Activated CD4-positive, alpha-beta memory T cell treated with anti-CD3 and anti-CD28 coated beads, Interleukin-2, amount 10 ng/mL, durations not matched to agents 7 days and 5 days (primary cell): ENCODE measurements at places on chromosomes 6 and 20. TPM values are rescaled to one million over a fixed set of nuclear protein-coding genes. Genes with fewer than 3 reads are reported as not detected.

GHRH gene
- total RNA-seq, result not detected

DNA sequence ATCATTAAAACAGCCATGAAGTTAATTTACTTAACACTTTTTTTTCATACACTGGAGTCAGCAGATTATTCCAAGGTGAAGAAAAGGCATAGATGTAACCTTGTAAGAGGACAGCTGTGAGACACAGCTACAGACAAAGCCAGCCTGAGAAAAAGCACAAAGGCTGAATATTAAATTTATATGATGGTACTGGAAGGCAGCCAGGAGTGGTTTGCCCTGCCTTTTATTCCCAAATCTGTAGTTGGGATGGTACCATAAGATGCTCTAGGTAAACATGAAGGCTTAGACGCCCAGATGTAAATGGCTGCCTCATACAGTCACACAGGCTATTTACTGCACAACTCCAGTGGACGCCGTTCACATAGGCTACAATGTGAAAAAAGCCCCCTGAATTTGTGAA lies 42.1 kb upstream of the LOC128125822 start:
- H3K36me3 ChIP-seq, result peaks cover 7% of the 10 kb centered on the region
- no peak for DNase-seq
- peak overlapping the region; percentile 97 for H3K27ac ChIP-seq
- peaks cover 42% of the 10 kb centered on the region for H3K4me1 ChIP-seq

GRCh38 chr6:101645770-101646169 lies 252.3 kb downstream of the GRIK2 start:
- no peaks in the 10 kb centered on the region for H3K4me1 ChIP-seq
- DNase-seq, result no peak
- H3K36me3 ChIP-seq, result no peaks in the 10 kb centered on the region
- no peaks in the 10 kb centered on the region for H3K27me3 ChIP-seq
- no peak overlapping the region for H3K4me3 ChIP-seq
- H3K27ac ChIP-seq, result no peak overlapping the region

KIAA1755 gene
- total RNA-seq, result not detected

DNA sequence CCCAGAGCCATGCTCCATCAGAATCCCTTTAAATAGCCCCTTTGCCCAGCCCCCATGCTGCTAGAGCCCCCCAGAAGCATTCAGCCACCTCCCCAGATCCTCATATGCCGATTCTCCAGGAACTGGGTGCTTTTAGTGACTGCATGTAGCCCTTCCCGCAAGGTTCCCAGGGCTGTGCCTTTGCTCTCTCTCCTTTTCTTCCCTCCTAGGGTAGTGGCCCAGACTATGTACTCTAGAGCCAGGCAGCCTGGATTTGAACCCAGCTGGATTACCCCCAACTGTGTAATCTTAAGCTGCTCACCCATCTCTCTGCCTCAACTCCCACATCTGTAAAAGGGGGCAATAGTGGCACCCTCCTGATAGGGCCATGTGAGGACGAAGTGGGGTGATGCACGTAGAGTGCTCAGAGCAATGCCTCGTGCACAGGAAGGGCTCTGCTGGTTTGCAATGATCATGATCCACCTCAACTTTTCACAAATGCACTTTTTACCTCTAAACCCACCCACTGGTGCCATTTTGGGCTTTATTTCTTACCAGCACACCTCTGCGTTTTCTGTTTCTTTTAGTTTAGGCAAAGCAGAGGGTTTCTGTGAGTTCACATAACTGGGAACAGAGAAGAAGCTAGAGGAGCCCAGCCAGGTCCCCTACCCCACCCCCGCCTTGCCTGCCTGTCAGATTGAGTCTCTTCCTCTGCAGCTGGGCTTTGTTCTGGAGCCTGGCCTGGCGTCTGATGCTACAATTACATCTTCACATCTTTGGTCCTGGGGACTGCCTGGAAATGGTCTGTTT lies 396.5 kb downstream of the RNGTT start:
- no peak overlapping the region for H3K27ac ChIP-seq
- no peaks in the 10 kb centered on the region for H3K4me1 ChIP-seq
- no peaks in the 10 kb centered on the region for H3K27me3 ChIP-seq
- H3K4me3 ChIP-seq, result no peak overlapping the region

RALY gene
- total RNA-seq, result 209 TPM

- no peaks in the 10 kb centered on the region for H3K4me1 ChIP-seq
- H3K27me3 ChIP-seq, result no peaks in the 10 kb centered on the region
- no peak overlapping the region for H3K27ac ChIP-seq
- no peaks in the 10 kb centered on the region for H3K36me3 ChIP-seq
Observed at GRCh38 chr6:24093381-24093780, 32.6 kb upstream of the NRSN1 start.
